ENCODE measurements at places on chromosomes 11 and 22.

GRCh38 chr22:46479046-46479445 lies 58.4 kb downstream of the CELSR1 start:
- DNase-seq = no peak

DNA sequence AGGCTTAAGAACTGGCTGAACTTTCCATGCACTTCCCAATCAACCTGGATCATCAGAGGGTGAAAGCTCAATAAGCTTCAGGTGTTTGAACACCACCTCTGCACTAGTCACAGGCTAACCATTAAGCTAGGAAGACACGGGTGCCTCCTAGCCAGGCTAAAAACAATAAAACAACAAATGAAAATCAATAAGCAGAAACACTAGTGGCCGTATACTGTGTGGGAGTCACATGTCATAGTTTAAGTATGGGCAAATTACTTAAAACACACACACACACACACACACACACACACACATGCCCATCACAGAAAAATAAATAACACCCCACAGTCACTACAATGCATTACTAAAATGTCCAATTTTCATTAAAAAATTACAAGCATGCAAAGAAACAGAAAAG lies 85.2 kb downstream of the APOL5 start:
- DNase-seq = no peak

- DNase-seq = peak; percentile 65
These were observed 7.2 kb upstream of the FLRT1 start for GRCh38 chr11:64028398-64029115.

DNA sequence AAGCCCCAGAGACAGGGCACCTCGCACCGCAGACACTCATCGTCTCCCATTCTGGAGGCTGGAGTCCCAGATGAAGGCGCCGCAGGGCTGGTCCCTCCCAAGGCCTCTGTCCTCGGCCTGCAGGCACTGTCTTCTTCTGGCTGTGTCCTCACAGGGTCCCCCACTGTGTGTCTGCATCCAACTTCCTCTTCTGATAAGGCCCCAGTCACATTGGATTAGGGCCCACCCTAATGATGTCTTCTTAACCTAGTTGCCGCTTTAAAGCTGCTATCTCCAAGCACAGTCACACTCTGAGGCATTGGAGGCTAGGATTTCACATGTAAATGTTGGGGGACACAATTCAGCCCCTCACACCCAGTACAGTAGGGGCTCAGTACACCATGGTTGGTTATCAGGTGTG lies 48.9 kb downstream of the DHCR7 start:
- no peak for DNase-seq

DNA sequence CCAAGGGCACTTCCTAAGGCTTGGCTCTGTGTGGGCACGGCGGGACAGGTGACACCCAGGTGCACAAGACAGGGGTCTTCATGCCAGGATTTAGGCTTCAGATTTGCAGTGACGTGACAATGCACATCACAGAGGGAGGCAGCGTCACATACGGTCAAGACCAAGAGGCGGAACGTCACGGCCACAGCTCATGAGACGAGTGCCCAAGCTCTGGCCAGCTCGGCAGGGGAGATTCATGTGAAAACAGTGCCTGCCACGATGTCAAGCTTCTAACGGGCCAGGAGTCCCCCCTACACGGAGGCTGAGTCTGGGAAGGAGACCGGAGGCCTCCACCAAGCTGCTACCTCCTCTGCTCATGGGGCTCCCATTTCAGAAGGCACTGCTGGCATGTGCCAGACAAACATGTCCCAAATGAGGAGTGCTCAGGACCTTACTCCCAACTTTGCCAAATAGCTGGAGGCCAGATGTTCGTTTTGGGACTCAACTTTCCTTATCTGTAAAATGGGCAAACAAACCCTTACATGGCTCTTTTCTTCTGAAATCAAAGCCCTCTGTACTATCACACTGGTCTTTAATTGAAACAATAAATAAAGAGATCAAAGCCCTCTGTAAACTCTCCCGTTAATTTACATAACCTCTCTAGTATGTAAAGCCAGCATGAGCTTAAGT lies 16.6 kb downstream of the VPS37C start:
- no peak for DNase-seq

DNA sequence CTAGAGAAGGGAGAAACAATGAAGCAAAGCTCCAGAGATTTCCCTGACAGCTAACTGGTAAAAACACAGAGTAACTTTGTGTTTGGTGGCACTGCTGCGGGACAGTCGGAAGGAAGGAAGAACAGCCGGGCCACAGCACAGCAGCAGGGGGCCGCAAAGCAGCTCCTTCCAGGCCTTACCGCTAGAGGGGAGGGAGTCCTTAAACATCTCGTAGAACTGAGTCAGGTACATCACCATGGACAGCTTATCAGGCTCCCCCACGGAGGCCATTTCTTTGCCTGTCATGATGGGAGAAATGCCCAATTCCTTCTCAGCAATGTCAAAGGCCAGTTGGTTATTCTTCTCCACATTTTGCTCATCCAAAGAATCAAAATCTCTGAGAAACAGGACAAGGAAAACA lies 114.6 kb upstream of the BID start:
- no peak for DNase-seq

DNA sequence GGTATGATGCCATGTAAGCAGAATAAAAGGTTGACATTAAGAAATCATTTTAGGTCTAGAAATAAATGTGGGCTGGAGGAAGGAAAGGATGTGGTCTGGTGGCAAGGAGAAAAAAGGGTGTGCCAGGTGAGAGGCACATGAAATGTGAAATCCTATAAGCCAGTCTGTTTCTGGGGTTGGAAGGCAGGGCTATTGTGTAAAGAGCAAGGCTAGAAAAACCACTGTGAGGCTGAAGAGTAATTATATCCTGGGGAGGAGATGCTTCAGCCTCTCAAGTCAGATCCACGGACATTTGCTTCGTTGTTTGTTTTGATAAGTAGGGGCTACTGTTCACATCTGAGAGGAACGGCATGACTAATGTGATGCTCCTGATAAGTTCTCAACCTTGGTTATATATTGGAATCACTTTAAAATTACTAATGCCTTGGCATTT lies 77.5 kb upstream of the CTSC start:
- no peak for DNase-seq

- no peak for DNase-seq
These were observed 48.3 kb downstream of the RRP8 start for GRCh38 chr11:6554828-6555706.

- DNase-seq = no peak
These were observed 29.9 kb downstream of the SFI1 start for GRCh38 chr22:31526270-31526669.

DNA sequence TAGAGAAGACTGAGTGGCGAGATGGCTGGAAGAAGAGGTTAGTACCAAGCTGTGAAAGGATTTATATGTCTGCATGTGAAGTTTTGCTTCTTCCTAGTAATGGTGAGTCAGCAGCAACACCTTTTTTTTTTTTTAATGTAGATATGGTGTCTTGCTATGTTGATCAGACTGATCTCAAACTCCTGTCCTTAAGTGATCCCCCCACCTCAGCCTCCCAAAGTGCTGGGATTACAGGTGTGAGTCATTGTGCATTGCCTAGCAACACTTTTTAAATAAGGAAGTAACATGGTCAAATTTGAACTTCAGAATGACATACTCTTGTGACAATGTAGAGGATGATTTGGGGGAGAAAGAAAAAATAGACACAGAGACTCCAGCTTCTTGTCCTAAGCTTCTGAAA lies 6.5 kb upstream of the CSTPP1 start:
- no peak for DNase-seq

- DNase-seq = no peak
These were observed 47.5 kb upstream of the RASSF10 start for GRCh38 chr11:12961615-12962014.

GRCh38 chr22:25331050-25331449 lies 111.6 kb downstream of the CRYBB2 start:
- DNase-seq = no peak

GRCh38 chr22:49308300-49308699 lies 519.4 kb downstream of the BRD1 start:
- no peak for DNase-seq

- DNase-seq = no peak
These were observed 21.7 kb downstream of the SLC37A2 start for GRCh38 chr11:125084761-125085231.

GRCh38 chr11:2652333-2653197 lies 47.2 kb downstream of the KCNQ1OT1 start:
- no peak for DNase-seq

- no peak for DNase-seq
These were observed 1.9 kb downstream of the LRP4 start for GRCh38 chr11:46916286-46917108.

GRCh38 chr11:65132238-65132987 lies 1.9 kb downstream of the SYVN1 start:
- no peak for DNase-seq

GRCh38 chr11:95229199-95229992 lies 1.6 kb downstream of the SESN3 start:
- DNase-seq = peak; percentile 69

- no peak for DNase-seq
These were observed 19.5 kb downstream of the OTUB1 start for GRCh38 chr11:64005691-64006090.

GRCh38 chr11:114061048-114061680 lies 1.7 kb downstream of the ZBTB16 start:
- DNase-seq = no peak

DNA sequence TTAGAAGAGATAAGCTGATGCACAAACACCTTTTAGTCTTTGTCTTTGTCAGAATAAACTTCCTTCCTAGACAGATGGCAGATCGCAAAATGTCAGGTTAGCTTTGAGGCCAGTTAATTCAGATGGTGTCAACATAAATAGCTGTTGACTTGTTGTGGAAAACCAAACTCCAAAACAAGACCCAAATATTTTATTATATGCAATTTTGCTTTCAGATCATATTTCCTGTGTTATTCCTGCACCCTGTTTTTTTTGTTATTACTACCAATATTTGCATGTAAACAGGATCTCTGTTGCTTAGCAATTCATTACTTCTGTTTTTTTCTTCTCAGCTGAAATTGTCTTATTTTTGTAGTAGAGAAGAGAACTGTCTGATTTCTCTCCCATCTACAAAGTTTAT lies 316.0 kb downstream of the ETS1 start:
- DNase-seq = no peak

GRCh38 chr11:66868726-66869566 lies 12.1 kb downstream of the LRFN4 start:
- DNase-seq = peak; percentile 39

- no peak for DNase-seq
These were observed 50.7 kb upstream of the ANO1 start for GRCh38 chr11:70027451-70027850.

DNA sequence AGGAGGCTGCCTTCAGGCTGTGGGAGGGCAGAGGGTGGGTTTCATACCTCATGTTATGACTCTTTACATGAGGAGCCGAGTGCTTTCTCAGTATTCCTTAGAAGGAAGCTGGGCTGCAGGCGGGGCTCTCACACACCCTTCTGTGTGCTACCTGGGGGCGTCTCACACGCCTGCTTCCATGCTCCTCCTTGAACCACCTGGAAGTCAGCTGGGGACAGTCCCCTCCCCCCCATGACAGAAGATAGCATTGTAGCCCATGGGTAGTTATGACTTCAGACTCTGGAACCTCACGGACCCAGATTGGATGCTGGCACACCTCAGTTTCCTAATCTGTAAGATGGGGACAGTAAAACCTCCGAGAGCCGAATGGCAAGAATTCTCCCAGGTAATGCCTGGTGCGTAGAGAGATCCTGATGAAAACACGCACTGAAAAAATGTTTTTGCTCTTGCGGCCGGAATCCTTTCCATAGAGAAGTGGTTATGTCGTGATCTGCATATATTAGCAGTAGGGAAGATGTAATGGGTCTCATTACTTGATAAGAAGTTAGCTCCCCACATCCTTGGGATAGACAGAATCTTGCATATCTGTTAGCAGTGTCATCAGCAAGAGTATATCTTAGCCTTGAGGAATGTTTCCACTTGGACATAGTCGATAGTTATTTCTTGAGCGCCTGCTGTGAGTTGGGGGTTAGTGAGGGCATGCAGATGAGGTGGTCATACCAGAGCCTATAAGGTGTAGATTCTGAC lies 4.9 kb downstream of the DAGLA start:
- no peak for DNase-seq

DNA sequence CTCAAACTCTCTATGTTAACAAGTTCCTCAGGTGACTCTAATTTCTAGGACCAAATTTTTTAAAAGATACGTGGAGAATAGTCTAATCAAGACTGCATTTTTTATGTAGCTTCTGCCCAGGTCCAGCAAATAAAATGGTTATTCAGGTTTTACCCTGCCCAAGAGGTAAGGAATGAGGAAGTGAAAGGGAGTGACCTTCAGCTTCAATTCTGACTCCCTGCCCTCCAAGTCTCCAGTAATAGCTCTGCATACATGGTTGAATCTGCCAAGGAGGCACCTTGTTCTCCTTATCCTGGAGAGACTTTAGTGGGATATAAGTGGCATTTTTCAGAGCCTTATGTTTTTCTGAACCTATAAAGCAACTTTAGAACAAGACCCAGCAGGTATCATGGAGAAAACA lies 15.5 kb downstream of the MUC15 start:
- DNase-seq = no peak

GRCh38 chr11:86978247-86978646 lies 23.1 kb upstream of the FZD4 start:
- DNase-seq = no peak

GRCh38 chr22:46043816-46044620 lies 67.1 kb upstream of the WNT7B start:
- peak; percentile 41 for DNase-seq

- DNase-seq = no peak
These were observed 2.1 kb upstream of the USP47 start for GRCh38 chr11:11839718-11840117.

GRCh38 chr22:41526830-41527799 lies 17.2 kb downstream of the POLR3H start:
- DNase-seq = no peak

- no peak for DNase-seq
These were observed 945 bp downstream of the ROBO3 start for GRCh38 chr11:124865902-124866851.

DNA sequence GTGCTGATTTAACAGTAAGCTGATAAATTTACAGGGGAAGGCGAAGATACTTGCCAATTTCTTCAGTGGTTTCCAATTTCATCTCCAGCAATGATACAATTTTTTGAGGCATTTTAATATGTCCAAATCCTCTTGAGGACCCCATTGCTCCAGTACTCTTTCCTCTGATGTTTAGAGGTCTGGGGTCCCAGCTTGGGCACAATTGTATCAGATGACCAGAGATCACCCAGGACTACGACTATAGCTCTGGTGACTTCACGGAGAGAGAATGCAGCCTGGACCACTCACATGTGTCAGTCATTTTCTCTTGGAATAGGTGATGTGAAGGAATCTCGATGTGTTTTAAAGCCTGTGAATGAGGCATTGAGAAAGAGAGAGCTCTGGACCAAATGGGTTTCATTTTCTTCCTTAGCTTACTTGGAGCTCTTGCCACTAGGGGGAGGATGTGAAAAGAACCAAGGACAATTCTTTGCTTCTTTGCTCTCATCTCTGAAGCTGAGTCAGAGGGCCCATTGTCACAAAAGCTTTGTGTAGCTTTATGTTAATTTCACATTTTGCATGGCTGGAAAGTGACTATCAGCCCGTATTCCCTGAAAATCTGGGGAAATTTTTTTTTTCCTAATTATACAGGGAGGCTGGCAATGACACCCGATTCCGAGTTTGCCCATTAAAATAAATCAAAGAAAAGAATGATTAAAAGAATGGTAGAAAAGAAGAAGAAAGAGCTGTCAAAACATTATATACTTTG lies 6.7 kb upstream of the CCDC90B start:
- DNase-seq = peak; percentile 33

All from NCI-H510A treated with DMSO at 0.1 percent for 48 hours (cell line).